ENCODE measurements at places on chromosomes 2 and 18.

DNA sequence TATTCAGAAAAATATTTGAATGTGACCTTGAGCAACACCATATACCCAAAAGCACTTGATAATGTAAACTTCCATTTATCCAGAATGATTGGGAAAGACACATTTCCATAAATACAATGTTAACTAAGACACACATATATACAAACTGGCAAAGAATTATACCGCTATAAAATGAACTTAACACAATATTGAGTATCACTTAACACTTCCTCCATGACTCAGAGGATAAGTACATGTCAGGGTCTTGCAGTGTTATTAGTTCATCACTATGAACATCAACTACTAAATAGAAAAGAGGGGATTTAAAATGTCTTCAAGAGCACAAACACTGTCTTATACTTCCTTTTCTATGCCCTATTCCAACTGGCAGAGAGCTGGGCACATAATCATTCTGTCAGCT is 18.6 kb downstream of the WDSUB1 start:
- no peak for DNase-seq

GRCh38 chr2:160209516-160209856 is 9.4 kb upstream of the ITGB6 start:
- DNase-seq, result peak; percentile 62

- no peak for DNase-seq
These were observed 1.5 kb upstream of the PROM2 start for GRCh38 chr2:95272781-95273180.

GRCh38 chr2:226184540-226184939 is 615.1 kb downstream of the IRS1 start:
- no peak for DNase-seq

- DNase-seq, result peak; percentile 62
These were observed 882 bp downstream of the ZBTB14 start for GRCh38 chr18:5294457-5295230.

DNA sequence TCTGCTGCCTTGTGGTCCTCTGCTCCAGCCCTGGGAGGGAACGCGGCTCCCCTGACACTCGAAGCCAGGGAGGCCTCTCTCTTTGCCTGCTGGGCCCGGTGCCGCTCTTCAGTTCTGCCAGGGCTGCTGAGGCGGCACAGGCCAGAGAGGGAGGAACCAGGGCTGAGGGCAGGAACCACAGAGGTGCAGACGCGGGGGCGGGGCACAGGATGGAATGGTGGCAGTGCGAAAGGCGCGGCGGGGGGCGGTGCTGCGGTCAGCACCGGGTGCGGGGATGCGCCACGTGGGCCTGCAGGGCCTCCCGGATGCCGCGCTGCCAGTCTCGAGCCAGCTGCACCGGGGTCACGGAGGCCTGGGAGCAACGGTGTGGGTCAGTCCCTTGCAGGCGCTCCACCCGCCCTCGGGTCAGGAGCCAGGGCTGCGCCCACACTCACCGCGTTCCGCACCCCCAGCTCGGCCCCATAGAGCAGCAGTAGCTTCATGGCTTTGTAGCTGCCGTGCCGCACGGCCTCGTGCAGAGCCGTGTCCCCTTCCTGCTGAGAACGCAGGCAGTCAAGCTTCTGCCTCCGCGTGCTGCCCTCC is 4.4 kb downstream of the ANKRD23 start:
- DNase-seq, result no peak
